Stimulated activated CD4-positive, alpha-beta T cell treated with anti-CD3 and anti-CD28 coated beads, Interleukin-15, amount 100 ng/mL, for 24 hours (primary cell): ENCODE measurements at places on chromosomes 11 and 22.
A peak's percentile ranks its signal among the peaks of the same experiment; 100 is the strongest.

DNA sequence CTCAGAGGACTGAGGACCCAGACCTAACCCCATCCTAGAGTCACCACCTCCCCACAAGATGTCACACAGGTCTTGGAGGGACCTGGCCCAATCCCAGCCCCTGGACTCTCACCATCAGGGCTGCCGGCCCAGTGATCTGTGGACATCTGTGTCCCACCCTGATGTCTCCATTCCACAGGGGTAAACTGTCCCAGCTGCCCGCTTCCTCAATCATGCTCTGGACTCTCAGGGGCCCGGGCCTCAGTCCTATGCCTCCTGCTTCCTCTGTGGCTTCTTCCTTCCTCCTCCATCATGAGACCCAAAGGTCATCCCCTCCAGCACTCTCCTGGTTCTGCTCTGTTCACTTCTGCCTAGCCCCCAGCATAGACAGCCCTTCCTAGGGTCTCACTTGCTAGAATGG, 32.2 kb downstream of the ARAP1 start:
- no peak for DNase-seq

- no peak for DNase-seq
Observed at GRCh38 chr11:20031155-20032001, 128.9 kb downstream of the DBX1 start.

DNA sequence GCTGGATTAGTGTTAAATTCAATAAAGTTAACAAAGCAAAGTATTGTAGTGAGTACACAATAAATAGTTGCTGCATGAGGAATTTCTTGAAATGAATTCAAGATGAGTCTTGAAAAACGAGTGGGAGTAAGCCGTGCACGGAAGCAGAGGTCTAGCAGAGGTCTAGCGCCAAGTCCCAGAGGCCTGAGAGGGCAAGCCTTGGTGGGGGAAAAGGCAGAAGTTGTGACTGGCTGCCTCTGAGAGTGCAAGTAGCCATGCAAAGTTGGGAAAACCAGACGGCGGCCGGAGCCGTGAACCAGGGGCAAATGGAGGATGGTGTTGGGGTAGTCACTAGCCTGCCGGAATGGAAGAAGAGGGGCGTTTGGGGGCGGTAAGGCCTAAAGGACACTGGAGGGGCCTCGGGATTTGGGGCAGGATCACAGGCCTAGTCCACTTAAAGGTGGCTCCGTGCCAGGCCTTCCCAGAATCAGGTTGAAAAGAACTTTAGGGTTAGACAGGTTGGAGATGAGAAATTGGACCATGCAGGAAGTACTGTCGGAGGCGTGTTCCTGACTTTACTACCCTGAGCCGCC, 379 bp upstream of the SLC3A2 start:
- DNase-seq, result peak; percentile 66

GRCh38 chr11:90997241-90997640, 774.4 kb upstream of the CHORDC1 start:
- DNase-seq, result no peak

GRCh38 chr11:3120071-3120792, 44.9 kb downstream of the OSBPL5 start:
- peak; percentile 0 for DNase-seq

DNA sequence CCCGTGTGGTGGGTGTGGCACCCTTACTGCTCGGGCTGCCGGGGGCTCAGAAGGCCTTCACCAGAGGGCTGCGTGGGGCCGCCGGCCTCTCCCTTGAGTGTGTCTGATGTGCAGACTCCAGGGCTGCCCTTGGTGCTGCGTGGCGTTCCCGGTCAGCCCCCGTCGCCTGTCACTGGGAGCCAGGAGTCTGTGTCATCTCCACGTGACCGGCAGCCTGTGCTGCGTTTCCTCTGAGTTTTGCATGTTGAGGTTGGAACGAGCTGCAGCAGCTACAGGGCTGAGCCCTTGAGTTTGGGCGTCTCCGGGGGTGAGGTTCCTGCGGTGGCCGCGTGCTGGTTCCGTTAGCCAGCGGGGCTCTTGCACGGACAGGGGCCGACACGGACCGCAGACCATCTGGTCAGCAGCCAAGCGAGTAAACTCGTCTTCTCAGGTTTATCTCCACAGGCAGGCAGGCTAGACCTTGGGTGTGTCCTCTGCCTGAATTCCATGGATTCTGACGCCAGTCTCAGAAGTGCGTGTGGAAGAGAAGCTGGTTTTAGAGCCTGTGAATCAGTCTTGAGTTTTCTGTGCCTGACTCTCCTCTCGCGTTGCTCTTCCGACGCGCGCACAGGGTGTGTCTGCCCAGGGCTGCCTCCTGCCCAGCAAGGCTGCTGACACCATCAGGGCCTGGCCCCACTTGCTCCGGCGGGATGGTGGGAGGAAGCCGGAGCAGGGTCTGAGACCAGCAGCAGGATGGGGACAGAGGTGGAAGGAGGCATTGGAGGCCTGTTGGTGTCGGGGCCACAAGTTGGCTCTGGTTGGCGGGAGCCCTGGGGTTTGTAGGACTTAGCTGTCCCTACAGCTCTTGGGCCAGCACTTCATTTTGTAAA, 10.5 kb downstream of the PTDSS2 start:
- no peak for DNase-seq

DNA sequence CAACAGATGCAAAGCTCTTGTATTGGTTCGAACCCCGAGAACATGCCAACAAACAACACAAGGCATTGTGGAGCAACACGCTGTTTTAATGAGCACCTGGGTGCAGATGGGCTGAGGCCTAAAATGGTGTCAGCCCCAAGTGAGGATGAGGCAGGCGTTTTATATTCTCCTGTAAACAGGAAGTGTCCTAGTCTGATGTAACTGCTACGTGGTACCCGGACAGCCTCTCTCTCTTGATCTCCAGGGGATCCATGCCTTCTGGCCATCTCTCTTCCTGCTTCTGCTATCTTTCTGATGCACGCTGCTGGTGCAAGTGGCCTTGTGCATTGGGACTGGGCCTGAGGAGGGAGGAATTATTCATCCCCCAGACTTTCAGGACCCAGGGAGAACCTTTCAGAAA, 19.4 kb upstream of the VSTM5 start:
- DNase-seq, result no peak

- no peak for DNase-seq
Observed at GRCh38 chr11:7612661-7613393, 60.5 kb downstream of the CYB5R2 start.

DNA sequence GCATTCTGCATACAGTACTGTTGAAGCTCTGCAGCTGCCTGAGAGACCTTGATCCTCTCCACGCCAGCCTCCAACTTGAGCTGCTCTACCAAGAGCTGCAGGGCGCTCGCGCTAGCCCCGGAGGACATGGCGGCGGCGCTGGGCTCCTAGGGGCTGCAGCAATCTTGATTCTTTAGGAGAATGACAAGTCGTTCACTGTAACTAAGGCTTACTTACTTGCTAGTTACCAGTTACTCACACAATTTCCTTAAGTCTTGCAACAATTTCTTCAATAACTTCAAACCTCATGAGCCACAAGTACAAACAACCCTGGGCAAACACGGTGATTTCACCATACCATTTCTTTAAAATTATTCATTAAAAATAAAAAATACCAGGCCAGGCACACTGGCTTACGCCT, 21.9 kb downstream of the SBF2 start:
- DNase-seq, result no peak

GRCh38 chr11:61488651-61489291, 19.8 kb upstream of the LRRC10B start:
- no peak for DNase-seq

- no peak for DNase-seq
Observed at GRCh38 chr11:83219095-83219494, 25.6 kb downstream of the ANKRD42 start.

DNA sequence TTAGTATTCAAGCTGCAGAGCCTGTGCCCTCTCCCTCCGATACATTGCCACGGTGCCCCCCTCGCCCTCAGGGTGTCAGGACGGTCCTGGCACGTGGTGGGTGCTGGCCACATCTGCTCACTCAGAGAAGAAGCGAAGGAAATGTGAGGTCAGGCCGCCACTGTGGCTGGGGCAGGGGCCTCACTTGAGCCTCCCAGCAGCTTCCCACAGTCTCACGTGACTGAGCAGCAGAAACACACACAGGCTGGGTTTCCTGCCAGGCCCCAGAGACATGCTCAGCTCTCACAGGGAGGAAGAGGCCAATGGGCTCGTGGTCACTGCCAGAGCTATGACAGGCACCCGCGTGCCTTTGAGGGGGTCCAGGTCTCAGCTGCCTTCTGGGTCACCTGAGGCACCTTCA, 37.9 kb upstream of the PRR5 start:
- DNase-seq, result peak; percentile 53

- no peak for DNase-seq
Observed at GRCh38 chr11:2689651-2690575, 9.9 kb downstream of the KCNQ1OT1 start.

DNA sequence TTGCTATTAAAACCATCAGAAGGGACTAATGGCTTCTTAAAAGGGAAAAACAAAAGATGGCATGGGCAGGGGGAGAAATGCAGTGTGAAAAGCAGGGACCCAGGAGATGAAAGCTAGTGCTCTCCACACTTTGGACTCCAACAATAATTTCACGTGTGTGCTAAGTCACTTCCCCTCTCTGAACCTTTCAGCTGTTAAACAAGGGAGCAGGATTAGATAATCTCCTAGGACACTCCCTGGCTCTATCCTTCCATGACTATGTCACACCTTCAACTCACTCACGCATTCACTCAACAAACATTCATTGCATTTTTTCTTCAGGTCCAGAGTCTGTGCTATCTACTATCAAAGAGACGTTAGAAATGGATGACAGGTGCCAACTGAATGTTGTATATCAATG, 88.7 kb downstream of the SYN3 start:
- DNase-seq, result no peak

DNA sequence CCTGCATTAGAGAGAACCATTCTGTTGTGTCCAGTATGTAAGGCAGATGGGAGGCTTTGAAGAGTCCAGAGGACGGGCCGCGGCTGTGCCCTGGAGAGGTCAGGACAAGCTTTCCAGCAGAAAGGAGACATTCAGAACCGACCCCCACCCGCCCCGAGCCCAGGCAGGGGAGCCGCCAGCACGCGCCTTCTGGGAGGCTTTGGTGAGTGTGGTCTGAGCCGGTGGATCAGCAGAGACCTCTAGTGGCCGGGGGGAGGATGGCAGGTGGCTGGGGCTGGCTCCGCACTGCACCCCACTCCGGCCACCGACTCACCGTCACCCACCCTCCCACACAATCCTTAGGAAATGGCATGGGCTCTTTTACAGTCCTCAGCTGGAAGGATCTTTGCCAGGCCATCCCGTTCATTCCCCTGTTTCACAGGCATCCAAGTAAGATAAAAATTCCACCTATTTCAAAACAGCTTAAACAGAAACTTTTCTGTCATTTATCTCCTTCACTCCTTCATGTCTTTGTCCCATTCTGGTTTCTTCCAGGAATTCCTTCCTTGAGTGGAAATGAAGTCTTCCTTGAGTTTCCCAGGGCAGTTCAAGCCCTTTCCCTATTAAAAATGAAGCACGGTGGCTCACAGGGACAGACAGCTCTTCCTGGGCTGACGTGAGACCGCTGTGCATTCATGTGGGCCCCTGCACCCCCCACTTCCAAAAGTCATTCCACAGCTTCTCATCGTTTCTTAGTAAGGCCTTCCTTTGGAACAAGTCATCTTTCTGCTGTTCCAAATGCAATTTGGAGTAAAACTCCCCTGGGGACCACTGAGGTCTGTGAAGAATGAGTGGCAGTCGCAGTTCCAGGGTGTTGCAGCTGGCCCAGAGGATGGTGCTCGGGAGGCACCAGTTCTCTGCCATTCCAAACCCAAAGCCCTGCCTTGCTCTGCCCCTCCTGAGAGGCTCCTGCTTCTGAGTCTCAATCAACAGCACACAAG, 91.0 kb downstream of the FEZ1 start:
- peak; percentile 80 for DNase-seq

- DNase-seq, result peak; percentile 75
Observed at GRCh38 chr22:30267382-30268302, 991 bp upstream of the OSM start.

DNA sequence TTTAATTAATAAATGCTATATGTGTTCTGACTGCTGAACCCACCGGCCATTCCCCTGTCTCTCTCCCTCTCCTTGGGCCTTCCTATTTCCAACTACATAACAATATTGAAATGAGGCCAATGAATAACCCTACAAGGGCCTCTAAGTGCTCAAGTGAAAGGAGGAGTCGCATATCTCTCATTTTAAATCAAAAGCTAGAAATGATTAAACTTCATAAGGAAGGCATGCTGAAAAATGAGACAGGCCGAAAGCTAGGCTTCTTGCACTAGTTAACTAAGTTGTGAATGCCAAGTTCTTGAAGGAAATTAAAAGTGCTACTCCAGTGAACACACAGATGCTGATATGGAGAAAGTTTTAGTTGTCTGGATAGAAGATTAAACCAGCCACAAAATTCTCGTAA, 109.2 kb downstream of the TSPAN18 start:
- no peak for DNase-seq

GRCh38 chr22:35197886-35198285, 59.4 kb upstream of the HMGXB4 start:
- no peak for DNase-seq

- DNase-seq, result no peak
Observed at GRCh38 chr11:5307256-5308019, 5.7 kb upstream of the OR51B4 start.

DNA sequence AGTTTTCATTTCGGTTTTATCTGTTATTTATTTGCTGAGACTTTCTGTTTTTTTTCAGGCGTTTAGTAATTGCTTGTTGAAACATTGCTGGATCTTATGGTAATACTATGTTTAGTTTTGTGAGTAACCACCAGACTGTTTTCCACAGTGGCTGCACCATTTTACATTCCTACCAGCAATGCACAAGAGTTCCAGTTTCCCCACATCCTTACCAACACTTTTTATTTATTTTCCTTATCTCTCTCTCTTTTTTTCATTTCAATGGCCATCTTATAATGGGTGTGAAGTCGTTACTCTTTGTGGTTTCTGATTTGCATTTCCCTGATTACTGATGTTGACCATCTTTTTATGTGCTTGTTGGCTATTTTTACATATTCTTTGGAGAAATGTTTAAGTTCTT, 23.7 kb downstream of the USP47 start:
- no peak for DNase-seq

- no peak for DNase-seq
Observed at GRCh38 chr11:2131371-2132236, 7.6 kb downstream of the IGF2 start.

- DNase-seq, result no peak
Observed at GRCh38 chr11:117670443-117670842, 126.6 kb downstream of the DSCAML1 start.

GRCh38 chr22:28873183-28873963, 10.0 kb upstream of the ZNRF3 start:
- DNase-seq, result no peak

- no peak for DNase-seq
Observed at GRCh38 chr22:35746248-35746647, 28.6 kb downstream of the APOL5 start.

- DNase-seq, result peak; percentile 67
Observed at GRCh38 chr22:27804470-27805297, 3.1 kb upstream of the MN1 start.

- DNase-seq, result no peak
Observed at GRCh38 chr11:36371181-36371580, 75.1 kb downstream of the PRR5L start.

GRCh38 chr22:17106785-17107546, 14.2 kb downstream of the TMEM121B start:
- DNase-seq, result peak; percentile 38

DNA sequence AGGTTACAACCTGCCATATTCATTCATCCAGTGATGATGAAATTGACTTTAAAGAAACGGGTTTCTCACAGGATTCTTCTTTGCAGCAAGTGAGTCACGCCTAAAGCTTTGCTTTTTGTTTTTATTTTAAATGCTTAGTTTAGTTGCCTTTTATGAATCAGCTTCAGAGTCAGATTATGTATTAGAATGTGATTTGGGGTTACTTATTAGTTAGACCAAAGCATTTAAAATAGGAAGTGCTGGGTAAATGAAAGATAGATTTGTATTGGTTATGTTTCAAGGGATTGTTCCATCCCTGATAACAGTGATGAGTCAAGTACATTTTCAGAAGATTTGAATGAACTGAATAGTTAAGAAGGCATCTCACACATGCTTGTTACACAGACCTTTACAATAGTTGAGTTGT, 101.3 kb upstream of the GAL start:
- DNase-seq, result no peak
